Non-pigmented ciliary epithelial cell (primary cell): ENCODE measurements at places on chromosomes 5 and 9.

GRCh38 chr5:37900692-37901091 lies 60.9 kb upstream of the GDNF start:
- no peak for DNase-seq

DNA sequence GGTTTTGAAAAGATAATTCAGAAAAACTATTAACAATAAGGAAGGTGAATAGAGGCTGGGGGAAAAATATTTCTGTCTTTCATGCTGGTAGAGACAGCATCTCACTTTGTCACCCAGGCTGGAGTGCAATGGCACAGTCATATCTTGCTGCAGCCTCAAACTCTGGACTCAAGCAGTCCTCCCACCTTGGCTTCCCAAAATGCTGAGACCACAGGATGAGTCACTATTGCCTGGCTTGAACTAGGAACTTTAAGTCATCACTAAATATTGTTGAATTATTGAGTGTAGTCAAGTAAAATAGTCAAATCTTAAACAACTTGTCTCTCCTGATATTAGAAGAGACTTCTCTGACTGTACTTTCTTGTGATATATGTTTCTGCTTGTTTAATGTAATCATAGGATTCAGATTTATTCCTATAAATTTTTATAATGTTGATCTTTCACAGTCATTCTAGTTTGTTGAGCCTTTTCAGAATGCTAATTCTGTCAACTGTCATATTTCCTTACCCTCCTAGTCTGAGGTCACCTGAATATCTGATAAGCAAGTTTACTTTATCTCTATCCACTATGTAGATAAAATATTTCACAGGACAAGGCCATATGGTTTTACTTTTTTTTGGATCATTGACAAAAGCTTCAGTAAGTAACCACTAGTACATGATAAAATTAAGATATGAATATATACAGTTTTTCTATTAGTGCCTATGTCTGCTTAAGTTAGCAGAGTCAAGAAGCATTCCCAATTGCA lies 1696.5 kb downstream of the MAT2B start:
- no peak for DNase-seq

GRCh38 chr5:44002381-44002901 lies 386.8 kb downstream of the FGF10 start:
- DNase-seq = no peak

DNA sequence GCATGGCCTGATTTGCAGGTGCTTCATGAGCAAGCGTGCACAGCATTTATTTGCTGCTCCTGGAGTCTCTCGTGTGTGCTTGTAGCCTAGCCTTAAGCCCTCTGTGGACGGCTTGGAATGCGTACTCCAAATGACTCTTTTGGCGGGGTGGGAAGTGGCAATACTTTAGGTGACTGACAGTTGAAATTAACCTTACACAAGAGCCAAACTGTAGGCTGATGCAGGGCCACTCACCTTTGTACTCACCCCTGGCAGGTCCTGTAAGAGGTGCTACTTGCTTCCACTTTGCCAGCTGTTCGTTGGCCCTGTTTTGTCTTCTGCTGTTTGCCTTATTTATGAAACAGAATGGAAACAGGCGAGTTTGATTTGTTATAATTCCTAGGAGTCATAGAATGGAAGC lies 22.9 kb downstream of the TENT4A start:
- no peak for DNase-seq

GRCh38 chr5:159161361-159162214 lies 47.8 kb downstream of the RNF145 start:
- no peak for DNase-seq

GRCh38 chr5:177256296-177256695 lies 47.2 kb downstream of the RAB24 start:
- DNase-seq = no peak

DNA sequence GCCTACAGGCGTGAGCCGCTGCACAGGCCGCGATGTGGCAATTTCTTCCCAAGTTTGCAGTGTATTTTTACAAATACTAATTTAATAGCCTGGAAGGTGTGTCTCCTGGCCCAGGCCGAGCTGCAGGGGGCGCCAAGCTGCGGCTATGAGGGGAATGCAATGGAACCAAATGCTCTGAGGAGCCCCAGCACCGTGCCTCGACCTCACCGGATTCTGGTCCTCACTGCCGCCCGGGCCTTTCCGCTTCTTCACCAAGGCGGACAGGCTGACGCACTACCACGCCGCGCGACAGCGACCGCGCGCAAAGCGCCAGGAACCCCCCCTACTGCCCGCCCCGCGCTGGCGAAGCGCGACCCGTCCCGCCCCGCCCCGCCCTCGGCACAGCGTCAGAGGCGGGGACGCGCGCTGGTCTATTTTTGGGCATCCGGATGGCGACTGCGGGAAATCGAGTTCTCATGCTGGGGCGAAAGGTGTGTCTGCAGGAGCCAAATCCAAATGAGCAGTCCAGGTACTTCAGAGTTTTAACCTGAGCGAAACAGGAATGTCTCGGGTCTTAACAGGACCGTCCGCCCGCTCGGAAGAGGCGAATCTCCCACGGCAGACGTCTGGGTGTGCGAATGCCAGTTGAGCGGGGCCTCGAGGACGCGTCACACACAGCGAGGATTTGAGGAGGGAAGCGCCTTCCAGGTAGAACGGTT lies 31.7 kb upstream of the PRXL2C start:
- DNase-seq = peak; percentile 34

DNA sequence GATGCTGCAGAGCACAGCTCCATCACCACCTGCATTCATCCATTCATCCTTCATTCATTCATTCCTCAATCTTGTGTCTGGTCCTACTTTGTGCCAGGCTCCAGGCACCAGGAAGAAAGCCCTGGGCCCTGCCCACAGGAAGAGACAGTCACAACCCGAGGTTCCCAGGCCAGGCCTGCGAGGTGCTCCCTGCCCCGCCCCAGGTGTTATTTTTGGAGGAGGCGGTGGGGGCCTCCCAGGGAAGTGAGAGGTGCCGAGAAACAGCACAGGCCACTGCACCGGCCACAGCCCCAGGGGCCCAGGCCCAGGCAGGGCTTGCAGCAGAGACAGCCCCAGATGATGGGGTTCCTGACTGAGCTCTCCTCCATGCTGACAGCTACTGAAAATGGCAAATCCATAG lies 33.4 kb downstream of the VAV2 start:
- DNase-seq = no peak

- DNase-seq = no peak
Measured at GRCh38 chr5:16844952-16845351, 91.1 kb downstream of the MYO10 start.

DNA sequence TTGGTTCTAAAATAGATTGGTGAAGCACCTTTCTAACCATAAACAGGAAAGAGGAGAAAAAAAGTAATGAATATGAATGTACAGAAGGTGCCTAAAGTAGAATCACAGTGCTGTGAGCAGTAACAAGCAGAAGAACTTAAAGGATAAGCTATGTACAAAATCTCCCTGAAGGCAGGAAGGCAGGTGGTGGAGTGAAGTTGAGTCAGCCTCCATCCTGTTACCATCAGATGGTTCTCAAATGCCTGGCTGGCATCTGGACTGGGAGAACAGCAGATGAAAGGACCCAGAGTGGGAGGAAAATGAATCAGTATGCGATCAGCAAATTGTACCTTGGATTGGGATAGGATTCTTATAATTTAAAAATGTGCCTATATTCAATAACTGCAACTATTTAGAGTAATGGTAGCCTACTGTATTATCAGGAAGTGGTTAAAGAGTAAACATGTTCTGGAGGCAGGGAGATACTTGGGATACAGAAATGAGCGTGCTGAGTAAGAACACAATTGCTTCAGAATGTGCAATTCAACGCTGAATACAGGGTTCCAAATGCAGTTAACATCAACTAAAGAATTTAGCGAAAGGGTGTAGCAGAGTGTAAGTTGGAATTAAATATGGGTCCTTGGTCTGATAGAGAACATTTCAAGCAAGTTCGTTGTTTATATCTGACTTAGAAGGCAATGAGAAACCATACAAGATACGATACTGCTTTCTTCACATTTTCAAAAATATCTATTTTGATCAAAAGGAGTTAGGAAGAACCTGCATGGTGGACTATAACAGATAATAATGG lies 21.1 kb upstream of the FER start:
- no peak for DNase-seq

- no peak for DNase-seq
Measured at GRCh38 chr5:45774528-45774927, 78.3 kb upstream of the HCN1 start.

DNA sequence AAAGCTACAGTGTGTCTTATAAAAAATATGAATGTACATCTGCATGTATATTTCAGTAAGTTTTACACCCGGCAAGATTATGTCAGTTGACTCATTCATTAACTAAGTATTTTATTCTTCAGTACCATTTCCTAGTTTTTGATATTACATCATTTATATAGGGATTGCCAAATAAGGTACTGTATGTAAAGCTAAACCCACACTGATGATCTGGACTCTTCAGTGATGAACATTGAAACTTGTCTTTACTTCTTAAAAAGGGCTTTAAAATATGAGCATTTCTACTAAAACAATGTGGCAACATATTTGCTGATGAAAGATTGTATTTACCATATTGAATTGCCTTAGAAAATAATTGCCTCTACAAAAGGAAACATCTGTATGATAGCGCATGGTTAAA lies 151.8 kb upstream of the TLX3 start:
- DNase-seq = no peak

DNA sequence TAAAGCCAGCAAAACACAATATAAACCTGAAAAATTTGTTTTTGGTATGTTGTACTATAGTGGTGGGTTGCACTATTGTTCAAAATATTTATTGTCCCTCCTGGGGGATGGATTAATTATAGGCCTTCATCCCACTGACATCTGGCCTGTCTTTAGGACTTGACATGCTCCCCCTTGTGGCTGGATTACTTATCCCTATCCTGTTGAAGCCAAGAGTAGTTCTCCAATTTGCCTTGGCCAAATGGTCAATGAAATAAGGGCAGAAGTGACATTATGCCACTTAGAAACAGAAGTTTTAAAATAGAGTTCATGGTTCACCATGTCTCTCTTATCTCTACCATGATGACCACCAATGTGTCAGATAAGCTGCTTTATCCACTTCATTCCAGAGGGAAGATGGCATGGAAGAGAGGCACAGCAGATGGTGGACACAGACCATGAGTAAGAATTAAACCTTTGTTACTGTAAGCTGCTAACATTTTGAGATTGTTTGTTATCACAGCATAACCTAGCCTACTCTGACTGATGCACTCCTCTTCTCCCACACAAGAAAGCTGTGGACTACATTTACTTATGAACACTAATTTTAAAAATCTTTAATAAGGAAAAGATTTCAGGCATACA lies 29.2 kb upstream of the ARHGEF28 start:
- DNase-seq = no peak

- DNase-seq = no peak
Measured at GRCh38 chr5:172676914-172677475, 35.9 kb downstream of the NEURL1B start.

- no peak for DNase-seq
Measured at GRCh38 chr5:168304349-168304748, 12.9 kb downstream of the WWC1 start.

DNA sequence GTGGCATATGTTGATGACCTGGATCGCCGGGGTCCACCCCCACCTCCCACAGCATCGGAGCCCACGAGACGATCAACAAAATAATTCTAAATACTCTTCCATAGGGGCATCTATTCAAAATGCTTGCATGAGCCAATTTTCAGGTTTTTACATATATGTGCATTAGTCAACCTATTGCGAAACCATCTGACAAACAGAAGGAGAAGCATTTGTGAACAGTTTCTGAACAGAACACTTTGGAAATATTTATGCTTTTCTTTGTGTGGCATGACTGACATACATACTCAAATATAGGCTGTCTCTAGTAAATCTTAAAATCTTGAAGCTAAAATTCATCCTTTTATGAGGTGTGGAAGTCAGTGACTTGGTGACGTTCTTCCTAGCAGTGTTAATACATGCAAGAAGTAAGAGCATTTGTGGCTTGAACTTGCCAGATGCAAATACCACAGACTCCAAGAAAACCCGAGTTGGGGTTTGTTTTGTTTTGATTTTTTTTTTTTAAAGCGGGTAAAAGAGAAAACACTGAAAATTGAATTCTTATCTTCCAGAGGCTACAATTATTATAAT lies 5.3 kb downstream of the GPR151 start:
- peak; percentile 8 for DNase-seq
